ENCODE measurements at places on chromosomes 11 and 22.

GRCh38 chr11:15651033-15651432 is 536.3 kb downstream of the INSC start:
- DNase-seq = no peak

GRCh38 chr22:42645938-42646568 is 3.1 kb downstream of the CYB5R3 start:
- peak; percentile 57 for DNase-seq

DNA sequence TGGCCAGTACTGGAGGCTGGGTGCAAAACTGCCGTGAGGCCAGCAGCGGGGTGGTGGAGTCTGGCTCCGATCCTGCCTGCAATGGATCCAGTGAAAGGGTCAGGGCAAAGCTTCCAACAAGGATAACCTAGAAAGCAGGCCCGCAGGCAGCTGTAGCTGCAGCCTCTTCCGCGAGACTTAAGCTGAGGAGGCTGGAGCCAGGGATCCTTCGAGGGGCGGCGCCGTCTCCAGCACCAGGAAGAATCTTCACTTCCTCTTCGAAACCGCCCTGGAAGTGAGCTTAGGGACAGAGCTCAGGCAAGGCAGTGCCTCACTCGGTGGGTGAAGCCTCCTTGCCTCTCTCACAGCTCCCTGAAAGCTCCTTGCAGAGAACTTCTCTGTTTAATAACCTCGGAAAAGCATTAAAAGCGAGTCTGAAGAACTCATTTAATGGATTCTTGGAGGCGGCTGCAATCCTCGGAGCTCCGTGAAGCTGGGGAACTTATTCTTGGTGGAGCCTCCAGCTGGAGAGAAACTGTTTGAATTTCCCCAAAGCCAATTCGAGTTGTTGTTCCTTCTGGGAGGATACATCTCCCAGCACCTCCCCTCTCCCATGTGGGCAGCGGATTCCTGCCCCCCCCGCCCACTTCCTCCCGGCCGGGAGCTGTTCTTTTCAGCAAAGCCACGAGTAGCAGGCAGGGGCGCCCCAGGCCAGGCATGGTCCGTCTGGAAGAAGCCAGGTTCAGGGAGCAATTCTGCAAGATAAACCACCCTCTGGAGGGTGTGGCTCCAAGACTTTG is 169.9 kb downstream of the CTTN start:
- DNase-seq = peak; percentile 91

DNA sequence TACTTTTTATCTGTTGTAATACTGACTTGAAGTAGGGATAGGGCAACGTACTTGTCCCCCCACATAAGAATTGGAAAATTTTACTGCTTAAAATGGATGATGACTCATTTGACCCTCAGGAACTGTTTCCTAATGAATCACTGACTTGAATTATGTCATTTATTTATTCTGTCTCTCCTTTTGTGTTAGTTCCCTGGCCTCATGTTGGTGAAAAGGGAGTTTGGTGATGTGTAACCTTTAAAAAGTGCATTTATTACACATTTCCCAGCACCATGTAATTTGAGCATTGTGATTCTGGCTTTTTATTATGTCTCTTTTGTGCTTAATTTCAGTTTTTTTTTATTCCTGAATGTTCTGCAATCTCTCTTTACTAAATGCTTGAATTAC is 20.3 kb upstream of the PGM2L1 start:
- no peak for DNase-seq

GRCh38 chr22:47457509-47458300 is 695.3 kb downstream of the TBC1D22A start:
- no peak for DNase-seq

GRCh38 chr11:69333149-69333710 is 39.3 kb downstream of the MYEOV start:
- no peak for DNase-seq

DNA sequence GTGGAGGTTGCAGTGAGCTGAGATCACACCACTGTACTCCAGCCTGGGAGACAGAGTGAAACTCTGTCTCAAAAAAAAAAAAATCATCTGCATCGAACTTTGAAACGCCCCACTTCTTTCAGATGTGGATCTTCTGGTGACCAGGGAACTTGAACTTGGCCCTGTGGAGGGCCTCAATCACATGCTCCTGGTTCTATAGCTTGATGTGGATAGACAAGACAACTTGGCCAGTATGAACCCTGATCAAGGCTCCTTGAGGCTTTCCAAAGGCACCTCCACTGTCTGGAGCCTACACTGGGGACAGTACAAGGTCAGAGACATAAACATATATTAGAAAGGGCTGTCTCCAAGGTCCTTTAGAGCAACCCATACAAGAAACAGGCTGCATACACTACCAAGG is 30.6 kb downstream of the RAB30 start:
- DNase-seq = peak; percentile 64

DNA sequence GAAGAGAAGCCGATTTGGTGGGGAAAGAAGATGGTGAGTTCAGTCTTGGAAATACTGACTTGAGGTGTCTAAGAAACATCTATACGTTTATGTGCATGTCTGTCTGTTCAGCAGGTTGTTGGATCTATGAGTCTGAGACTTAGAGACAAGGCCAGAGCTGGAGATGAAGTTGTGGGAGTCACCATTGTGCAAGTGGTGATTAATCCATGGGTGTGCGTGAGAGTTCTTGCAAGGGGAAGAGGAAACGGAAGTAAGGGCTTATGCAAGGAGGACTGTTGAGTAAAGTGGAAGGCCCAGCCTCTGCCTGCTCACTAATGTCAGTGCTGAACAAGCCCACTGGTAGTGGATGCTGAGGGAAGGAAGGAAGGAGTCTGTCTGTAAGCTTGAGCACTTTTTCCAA is 9.7 kb downstream of the TMEM45B start:
- DNase-seq = no peak

- no peak for DNase-seq
Observed at GRCh38 chr22:49789289-49790141, 38.2 kb downstream of the BRD1 start.

DNA sequence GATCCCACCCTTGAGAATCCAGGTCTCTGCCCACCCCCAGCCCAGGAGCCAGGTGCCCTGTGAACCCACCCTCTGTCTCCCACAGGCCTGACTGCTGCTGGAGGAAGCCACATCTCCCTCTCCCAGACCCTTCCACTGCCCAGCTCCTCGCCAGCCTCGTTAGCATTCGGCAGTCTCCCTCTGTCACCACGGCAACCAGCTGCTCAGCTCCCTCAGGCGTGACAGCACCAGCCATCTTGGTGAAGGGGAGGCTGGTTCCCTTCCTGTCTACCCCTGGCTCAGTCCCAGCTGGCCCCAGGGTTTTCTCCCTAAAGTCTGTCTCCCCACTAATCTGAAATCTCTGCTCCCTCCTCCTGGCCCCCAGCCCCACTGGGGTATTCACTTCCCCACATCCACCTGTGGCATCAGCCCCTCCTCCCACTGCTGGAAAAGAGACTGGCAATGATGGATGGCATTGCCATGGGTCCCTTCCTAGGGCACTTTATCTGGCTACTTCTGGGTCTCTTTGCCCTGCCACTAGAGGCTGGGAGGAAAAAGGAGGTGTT is 28.1 kb downstream of the NRXN2 start:
- no peak for DNase-seq

DNA sequence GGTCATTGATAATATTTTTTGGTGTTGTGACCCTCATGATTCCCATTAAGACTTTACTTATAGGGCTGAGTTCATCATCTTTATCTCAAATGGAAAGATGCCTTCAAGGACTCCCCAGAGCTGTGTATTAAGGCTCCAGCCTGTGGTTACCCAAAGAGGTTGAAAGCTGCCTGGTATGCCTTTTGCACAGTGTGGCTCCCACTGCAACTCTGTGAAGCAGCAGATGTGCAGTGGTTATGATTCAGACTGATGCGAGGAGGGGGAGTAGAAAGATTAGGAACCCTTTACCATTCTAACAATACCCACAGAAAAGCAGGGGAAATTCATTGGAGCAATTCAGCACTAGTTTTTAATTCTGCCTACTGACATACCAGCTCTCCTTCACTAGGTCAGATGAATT is 560.0 kb downstream of the INSC start:
- DNase-seq = no peak

GRCh38 chr22:46754110-46754799 is 8.2 kb upstream of the TBC1D22A start:
- DNase-seq = peak; percentile 77

DNA sequence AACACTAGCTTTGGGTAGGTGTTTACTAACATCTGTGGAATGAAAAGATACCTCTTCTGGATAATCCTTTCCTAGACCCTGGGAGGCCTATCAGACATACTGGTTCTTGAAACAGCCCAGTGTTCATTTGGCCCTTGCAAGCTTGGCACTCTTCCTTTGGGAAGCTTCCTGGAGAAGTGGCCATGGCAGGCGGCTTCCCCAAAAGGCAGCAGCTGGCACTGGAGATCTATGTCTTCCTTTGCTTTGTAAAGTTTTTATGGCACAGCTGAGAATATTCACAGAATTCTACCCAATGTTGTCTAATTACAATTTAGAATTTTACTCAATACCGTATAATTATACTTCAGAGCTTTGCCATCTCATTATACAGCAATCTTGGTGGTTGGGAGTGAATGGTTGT is 199.2 kb upstream of the C11orf87 start:
- no peak for DNase-seq
